Stimulated activated CD4-positive, alpha-beta T cell treated with anti-CD3 and anti-CD28 coated beads, TNF-alpha, amount 100 ng/mL, for 4 hours (primary cell): ENCODE measurements at places on chromosomes 7 and 10.

GRCh38 chr7:92641921-92642511 lies 51.8 kb upstream of the FAM133B start:
- DNase-seq = no peak

DNA sequence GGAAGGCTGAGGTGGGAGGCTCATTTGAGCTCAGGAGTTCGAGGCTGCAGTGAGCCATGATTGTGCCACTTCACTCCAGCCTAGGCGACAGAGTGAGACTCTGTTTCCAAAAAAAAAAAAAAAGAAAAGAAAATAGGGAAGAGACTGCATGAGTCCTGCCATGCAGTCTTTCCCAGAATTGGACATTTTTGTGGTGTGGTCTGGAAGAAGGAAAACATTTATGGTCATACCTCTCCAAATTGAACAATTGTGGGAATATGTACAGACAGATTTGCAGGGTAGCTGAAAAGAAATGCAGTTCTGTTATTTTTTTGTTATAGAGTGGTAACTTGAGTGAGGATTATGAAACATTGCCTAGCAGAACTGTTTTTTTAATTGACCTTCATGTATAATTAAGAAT lies 198.1 kb downstream of the AUTS2 start:
- DNase-seq = no peak

GRCh38 chr7:17792075-17792936 lies 148.0 kb downstream of the SNX13 start:
- no peak for DNase-seq

GRCh38 chr10:132628966-132629900 lies 91.6 kb downstream of the INPP5A start:
- no peak for DNase-seq

DNA sequence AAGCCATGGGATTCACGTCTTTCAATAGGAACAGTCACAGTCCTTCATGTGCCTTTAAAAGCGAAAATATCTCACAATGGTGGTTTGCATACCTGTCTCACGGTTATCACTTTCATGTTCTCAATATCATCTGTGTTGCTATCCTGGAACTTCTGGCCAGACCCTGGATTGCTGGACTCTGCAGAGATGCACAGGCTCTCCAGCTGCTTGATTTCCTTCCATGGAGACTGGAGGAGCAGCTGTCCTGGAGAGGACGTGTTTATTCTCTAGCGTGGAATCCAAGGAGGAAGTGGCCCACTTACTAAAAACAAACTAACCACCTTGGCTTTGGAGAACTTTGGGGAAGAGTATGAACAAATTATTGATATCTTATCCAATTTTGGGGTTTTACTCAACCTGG lies 16.5 kb downstream of the BTBD16 start:
- no peak for DNase-seq

DNA sequence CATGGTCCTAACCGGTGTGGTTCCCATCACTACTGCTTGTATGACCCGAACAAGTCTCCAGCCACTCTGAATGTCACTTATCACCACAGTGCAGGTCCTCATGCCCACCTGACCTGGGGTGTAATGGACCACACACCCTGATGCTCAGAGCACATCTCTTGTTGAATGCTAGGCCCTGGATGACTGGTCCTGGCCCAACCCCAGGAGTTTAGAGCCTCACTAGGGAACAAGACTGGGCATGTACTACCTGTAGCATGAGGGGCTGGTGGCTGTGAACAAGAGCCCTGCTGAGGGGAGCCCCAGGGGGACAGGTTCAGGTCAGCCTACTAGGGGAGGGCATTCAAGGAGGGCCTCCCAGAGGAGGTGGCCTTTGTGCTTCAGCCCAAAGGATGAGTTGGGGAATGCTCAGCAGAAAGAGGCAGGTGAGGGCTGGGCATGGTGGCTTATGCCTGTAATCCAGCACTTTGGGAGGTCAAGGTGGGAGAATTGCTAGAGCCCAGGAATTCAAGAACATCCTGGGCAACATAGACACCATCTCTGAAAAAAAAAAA lies 31.2 kb downstream of the ZMIZ1 start:
- DNase-seq = no peak

GRCh38 chr7:98372993-98373392 lies 27.9 kb downstream of the BAIAP2L1 start:
- no peak for DNase-seq

GRCh38 chr10:46264737-46265368 lies 21.9 kb upstream of the ANTXRL start:
- no peak for DNase-seq

DNA sequence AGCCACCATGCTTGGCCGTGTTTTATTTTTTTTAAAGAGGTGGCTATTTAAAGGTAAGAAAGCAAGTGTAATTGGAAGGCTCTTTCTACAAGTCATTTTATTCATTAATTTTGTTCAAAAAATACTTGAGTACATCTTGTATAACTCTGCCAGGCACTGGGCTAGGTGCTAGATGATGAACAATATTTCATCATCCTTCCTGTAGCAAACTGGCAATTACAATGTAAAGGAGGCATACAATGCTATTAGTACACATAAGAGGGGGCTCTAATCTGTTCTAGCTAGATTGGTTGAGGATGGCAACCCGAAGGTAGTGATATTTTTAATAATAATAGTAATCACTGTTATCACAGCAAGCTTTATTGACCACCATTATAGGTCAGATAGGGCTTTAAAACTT lies 215.5 kb upstream of the KLF14 start:
- DNase-seq = no peak

DNA sequence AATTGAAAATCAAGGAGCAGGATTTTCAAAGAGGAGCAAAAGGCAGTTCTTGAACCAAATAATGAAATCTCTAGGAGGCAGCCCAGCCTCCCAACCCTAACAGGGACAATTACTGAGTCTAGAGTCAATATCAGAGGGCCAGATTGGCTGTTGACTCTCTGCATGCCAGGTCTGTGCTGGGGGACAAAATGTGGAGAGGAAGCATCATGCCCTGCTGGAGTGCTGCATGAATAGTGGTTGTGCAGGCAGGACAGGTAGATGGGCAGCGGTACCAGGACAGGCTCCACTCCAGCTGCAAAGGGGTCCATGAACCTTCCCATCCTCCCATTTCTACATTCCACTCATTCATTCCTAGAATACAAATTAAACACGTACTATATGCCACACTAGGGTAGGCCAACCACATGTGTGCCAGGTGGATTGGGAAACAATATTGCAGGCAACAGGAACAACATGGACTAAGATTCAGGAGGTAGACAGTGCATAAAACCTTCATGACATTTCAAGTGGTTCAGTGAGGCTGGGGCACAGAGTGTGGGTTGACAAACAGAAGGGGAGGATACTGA lies 30.4 kb upstream of the MAT1A start:
- DNase-seq = no peak

- no peak for DNase-seq
Observed at GRCh38 chr7:17530741-17531421, 232.4 kb downstream of the AHR start.

- DNase-seq = no peak
Observed at GRCh38 chr7:116554436-116554835, 29.6 kb downstream of the CAV1 start.

DNA sequence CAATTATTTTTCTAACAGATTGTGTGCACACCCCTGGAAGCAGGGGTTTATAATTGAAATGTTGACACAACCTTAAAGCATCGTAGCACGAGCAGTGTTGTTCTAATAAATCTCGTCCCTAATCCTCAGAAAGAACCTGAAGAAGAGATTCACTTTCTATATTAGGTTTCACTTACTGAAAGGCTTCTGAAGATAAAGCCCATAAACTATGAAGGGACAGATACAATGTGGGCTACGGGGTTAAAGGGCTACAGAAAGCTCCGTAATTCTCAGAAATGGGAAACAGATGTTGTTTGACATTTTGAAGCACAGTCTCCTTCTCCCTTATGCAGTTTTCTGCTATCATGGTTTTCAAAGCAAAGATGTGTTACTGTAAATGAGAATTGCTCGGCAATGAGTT lies 479.6 kb downstream of the GATA3 start:
- DNase-seq = no peak

DNA sequence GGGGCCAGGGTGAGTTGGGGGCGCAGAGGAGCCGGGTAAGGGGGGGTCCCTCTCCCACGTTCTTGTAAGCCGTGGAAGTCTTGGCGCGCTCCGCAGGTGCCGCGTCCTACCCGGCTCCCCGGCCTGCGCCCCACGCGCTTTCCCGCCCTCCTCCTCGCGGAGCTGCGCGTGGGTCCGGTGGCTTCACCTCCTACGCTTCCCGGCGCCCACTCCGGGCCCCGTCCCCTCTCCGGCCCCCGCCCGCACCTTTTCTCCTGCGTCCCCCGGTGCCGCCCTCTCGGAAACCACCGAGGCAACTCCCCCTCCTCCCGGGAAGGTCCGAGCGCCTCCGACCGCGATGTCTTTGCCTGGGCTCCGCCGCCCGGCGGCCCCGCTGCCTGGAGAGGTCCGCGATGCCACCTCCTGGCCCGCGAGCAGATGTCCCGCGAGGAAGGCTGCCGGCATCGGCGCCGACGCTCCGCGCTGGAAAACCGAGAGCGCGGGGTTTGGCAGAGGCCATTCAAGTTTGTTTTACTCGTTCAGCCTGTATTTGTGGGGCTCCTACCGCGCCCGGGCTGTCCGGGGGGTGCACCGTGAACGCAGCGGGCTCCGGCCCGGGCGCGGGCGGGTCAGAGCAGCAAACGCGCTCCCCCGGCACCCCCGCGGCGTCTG lies 2.4 kb upstream of the NKX6-2 start:
- no peak for DNase-seq

- DNase-seq = no peak
Observed at GRCh38 chr10:12937527-12937926, 64.0 kb downstream of the CCDC3 start.

- DNase-seq = no peak
Observed at GRCh38 chr7:66800591-66800990, 60.1 kb downstream of the RABGEF1 start.

DNA sequence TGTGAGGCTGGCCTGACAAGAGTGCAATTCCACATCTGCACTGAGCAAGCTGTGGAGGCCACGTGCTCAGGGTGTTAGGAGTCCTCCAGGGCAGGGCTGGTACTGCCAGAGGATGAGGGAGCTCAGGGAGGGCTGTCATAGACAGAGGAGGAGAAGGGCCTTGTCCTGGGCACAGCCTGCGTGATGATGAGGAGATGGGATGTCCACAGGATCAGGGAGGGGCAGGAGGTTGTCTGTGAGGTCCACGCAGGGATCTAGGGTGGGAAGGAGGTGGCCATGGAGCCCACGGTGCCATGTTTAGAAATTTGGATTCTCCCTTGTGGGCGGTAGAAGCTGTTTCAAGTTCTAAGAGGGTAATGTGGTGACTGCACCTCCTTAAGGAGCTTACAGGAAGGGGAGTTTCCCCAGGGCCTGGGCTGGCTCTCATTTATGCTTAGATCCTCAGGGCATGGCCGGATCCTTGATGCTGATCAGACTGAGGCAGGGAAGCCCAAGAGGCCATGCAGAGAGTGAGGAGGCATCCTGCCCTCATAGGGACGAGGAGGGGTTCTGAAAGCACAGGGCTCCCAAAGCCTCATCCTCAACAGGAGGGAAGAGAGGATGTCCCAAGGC lies 30.3 kb downstream of the CHAT start:
- no peak for DNase-seq

DNA sequence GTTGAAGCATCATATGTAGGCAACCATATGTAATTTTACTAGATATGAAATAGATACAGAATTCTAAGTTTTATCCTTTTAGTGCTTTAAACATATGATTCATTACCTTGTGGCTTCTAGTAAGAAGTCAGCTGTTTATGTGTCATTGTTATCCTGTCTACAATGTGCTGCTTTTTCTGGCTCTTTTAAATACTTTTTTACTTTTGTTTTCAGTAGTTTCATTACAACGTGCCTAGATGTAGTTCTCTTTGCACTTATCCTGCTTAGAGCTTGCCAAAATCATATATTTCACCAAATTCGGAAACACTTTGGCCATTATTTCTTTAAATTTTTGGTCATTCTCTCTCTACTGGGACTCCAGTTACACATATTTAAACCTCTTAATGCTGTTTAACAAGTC lies 26.4 kb downstream of the YAE1 start:
- no peak for DNase-seq

GRCh38 chr10:11616021-11616420 lies 4.6 kb upstream of the USP6NL start:
- no peak for DNase-seq

- DNase-seq = no peak
Observed at GRCh38 chr7:132312531-132313055, 263.7 kb downstream of the PLXNA4 start.

GRCh38 chr7:7156663-7157062 lies 25.7 kb upstream of the C1GALT1 start:
- DNase-seq = no peak

DNA sequence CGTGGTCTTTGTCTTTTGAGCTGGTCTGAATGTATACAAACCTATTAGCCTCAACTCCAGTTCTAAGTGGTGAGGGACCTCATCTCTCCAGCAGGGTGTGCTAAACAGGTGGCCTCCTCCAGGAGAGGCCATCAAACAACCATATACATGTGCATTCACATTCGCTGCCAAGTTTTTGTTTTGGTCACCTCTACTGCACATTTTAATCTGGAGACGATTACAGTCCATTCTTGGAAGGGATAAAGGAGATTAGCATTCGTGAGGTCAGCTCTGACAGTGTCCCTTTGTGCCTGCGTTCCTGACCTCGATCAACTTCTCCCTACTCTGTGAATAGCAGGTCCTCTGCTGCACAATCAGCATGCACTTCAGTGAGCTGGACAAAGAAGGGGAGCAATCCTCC lies 60.8 kb downstream of the RHOBTB1 start:
- no peak for DNase-seq

- no peak for DNase-seq
Observed at GRCh38 chr7:35728412-35729060, 33.6 kb upstream of the HERPUD2 start.

GRCh38 chr10:15546606-15547005 lies 173.1 kb downstream of the ITGA8 start:
- no peak for DNase-seq

DNA sequence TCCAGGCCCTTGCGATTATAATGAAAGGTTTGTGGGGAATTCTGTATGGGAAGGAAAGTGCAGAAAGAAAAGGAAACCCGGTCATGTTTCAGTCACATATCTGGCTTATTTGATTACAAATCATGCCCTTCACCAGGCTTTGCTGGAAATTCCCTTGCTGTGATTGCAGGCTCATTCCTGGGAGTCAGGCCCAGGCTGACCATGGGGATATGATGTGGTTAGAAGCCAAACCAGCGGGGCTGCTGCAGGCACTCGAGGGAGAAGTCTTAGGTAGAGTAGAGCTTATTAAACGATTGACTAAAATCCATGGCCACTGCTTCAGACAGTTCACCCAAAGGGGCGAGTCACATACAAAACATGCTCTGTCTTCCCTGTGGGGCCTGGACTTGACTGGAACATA lies 16.2 kb downstream of the PKD1L1 start:
- no peak for DNase-seq

DNA sequence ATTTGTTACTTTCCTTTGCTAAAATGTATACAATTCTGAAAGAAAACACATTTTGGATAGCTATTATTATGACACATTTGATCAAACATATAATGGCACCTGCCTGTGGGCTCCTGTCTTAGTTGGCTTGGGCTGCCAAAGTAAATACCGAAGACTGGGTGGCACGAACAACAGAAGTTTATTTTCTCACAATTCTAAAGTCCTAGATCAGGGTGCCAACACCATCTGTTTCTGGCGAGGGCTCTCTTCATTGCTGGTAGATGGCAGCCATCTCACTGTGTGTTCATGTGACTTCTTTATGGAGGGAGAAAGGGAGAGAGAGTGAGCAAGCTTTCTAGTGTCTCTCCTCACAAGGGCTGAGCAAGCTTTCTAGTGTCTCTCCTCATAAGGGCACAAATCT lies 195.8 kb upstream of the FAM3C start:
- no peak for DNase-seq

GRCh38 chr7:78714356-78714755 lies 739.1 kb downstream of the MAGI2 start:
- DNase-seq = no peak
